ENCODE measurements at places on chromosomes 3 and 15.

GRCh38 chr15:63992300-63992699 lies 54.0 kb downstream of the DAPK2 start:
- DNase-seq: no peak

- peak; percentile 70 for DNase-seq
Measured at GRCh38 chr15:89442671-89443307, 53.6 kb downstream of the RHCG start.

DNA sequence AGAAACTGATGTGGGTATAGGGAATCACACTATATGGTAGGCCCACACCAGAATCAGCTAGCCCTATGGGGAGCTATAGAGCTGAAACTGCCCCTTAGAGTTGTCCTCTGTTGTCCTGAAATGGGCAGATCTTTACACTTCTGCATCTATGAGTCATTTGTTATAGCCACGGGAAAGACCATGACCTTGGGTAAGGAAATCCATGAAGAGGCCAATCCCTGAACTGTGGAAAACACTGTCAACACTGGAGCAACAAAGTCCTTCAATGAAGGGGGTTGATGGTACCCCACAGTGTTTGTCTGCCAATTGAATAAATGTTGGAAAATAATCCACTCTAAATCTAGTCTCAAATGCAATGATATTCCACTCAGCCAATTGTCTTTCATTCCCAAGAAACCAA lies 5.2 kb upstream of the CD200R1 start:
- DNase-seq: no peak

DNA sequence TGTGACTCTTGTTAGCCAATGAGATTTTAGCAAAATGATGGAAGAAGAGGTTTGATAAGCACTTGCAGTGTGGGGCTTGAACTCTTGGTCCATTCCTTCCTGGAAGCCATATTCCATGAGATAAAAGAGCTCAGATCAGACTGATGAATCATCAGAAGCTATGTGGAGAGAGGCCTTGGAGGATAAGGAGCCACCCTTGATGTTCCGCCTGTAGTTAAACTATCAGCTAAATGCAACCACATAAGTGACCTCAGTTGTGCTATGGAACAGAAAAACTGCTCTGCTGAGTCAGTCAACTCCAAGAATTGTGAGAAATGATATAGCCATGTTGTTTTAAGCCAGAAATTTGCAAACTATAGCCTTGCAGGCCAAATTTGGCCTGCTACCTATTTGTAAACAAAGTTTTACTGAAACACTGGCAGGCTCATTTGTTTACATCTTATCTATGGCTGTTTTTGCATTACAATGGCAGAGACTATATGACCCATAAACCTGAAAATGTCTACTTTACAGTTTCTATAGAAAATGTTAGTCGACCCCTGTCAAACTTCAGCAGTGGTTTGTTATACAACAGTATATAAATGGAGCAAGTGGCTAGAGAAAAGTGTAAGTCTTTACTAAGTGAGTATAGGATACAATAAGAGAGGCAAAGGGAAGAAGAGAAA lies 27.6 kb upstream of the GAP43 start:
- DNase-seq: no peak

DNA sequence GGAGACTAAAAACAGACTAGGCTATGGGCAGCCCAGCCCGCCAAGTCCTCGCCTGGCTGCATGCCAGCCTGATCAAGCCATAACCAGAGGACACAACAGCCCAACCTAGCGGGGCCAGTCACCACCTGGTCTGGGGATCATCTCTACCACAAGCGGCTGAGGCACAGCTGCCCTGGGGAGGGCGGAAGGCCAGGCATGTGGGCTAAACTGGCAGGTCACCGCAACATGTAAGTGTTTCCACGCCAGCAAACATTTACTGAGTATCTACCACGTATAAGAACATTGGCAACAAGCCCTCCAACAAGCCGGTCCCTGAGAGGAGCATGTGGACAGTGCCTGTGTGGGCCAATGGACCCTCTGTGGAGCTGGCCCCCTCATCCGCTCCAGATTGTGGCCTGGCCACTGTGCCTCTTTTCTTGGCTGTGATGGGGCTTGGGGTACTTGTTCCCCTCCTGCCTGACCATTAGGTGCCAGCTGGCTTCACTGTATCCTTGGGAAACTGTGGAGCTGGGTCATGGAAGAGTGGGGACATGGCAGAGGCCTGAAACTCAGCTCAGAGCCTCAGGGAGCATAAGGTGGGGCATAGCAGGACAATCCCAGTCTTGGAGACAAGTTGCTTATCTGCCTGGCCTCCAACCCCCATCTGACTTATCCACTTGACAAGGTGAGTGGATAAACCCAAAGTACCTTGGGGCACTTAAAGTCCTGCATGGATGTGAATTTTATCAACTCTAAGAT lies 9.0 kb downstream of the UBXN7 start:
- DNase-seq: no peak

DNA sequence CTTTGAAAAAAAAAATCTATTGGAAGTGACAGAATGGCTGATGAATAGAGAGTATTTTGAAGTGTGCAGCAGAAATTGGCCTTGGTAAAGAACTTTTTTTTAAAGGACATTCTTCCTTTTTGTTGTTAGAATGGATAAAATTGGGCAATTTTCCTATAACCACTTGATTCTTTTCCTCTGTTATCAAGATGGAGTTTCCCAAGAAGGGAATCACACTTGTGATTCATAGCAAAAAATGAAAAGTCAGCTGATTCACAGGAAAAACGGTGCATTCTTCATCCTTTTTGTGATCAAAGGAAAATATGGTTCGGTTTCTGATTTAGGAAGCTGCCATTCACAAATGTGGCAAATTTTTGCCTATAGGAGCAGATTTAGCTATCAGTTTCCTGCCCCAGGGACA lies 486.8 kb downstream of the GBE1 start:
- no peak for DNase-seq

DNA sequence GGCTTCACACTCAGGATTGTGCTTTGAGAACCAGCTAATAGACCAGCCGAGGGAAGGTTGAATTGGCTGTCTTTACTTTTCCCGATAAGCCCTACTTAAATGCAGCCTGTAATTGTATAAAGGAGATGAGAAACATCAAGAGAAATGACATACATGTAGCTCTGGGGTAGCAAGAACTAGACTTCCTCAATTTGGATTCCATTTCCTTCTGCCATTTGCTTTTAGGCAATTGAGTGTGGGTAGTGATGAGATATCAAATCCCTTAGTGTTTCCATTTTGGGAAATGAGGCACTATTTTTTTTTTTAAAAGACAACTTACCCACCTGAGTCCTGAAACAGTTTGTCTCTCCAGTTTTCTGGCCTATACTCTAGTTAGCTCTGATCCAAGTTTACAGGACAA lies 2.2 kb downstream of the INAFM2 start:
- no peak for DNase-seq

GRCh38 chr3:39446444-39446843 lies 21.0 kb upstream of the MOBP start:
- DNase-seq: no peak

DNA sequence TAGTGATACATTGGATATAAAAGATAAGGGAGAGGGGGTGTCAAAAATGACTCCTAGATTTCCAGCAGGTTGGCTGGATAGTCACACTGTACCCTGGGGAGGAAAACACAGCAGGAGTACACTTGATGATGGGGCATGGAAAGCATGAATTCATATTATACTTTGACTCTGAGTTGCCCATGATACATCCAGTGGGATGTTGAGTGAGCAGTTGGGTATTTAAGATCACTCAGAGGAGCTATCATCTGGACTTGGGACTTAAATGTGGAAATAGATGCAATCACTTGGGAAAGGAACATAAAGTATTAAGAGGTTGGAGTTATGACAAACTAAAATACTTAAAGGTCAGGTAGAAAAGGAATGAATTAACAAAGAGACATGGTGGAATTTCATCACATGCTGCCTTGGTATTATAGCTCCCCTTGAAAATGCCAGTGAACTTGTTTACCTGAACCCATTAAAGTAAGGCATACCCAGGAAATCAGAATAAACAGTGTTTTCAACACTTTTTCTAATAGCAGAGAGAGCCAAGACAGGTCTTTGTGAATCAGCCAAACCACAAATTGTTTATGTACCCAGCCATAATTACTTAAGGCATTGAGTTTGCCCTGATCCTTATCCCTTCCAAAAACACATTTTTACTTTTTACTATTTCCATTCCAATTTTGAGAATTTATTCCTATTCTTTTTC lies 49.9 kb upstream of the ABI3BP start:
- peak; percentile 57 for DNase-seq

DNA sequence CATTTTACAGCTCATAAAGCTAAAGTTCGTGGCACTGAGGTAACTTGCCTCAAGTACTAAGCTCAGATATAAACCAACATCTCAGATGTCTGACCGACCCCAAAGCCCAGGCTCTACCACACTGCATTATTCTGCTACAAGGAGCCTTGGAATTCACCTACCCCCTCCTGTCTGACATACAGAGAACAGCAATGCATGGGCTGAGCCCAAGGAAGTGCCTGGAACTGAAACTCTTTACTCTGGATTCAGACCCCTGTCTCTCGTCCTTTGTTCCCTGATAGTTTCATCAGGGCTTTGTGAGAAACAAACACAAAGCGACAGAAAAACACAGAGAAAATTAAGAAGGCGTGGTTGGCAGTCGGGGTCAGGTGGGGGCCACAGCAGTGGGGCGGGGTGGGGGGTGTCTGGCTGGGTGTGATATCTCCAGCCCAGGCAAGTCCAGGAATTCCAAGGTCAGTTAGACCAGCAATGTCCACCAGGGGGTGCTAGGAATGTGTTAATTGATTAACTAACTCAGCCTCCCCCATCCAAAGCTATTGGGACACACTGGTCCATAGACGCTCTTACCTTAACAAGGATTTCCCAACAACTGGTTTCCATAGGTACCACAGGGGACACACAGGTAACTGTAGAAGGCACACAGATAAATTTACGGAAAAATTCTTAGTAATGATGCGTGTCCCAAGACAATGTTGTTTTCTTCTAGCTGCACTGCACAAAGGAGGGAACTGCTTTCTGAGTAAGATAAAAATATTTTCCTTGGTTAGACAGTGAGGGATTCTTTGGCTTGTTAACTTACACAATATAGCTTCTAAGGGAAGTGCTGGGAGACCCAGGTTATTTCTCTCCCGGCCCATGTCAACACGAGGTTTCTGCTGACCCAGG lies 18.8 kb upstream of the SSUH2 start:
- peak; percentile 81 for DNase-seq

- DNase-seq: no peak
Measured at GRCh38 chr3:197734667-197735318, 1.9 kb downstream of the RUBCN start.

DNA sequence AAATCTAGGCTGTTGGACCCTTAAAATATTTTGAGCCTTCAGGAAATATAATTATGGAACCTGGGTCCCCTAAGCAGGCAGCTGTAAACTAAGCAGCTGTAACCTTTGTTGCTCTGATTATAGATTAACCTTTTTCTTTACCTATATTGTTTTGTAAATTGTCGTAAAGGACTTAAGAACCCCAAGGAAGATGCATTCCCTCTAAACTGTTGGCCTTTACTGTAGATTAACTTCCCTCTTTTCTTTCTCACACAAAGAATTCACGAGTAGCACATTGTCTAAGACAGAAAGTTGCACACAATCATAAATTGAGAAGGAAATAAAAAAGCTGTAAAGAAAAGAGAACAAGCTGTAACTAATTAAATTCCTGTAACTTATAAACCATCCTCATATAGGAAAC lies 877.3 kb downstream of the ROBO2 start:
- no peak for DNase-seq

DNA sequence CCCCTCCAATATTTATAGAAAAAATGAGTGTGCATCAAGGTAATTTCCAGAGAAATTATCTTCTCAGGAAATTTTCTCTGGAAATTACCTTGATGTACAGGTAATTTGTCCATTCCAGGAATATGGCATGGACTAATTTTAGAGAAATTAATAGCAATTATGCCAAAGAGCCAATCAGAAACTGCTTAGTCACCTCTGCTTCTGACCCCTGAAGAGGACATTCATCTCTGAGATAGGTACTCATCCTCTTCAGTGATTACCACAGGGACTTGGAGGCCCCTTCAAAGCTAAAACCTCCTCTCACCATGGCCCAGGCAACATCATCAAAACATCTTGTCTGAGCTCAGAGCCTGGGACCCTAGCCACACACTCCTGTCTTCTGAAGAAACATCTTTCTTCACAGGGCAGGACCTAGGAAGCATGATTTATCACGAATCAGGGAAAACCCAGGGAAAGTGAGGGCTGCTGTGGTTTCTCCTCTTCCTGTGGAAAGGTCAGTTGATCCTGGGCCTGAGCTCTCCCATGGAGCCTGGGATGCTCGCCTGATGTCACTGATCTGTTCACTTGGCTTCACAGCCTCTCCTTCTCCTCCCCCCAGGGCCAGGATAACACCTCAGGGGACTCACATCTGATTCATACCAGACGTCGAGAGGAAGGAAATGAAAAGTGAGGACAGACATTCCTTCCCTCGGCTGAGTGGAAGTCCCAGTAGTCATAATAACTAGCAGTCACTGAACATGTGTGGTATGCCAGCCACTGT lies 210.5 kb downstream of the DTWD1 start:
- peak; percentile 68 for DNase-seq

GRCh38 chr3:105866656-105867653 lies 1.9 kb downstream of the CBLB start:
- peak; percentile 17 for DNase-seq

DNA sequence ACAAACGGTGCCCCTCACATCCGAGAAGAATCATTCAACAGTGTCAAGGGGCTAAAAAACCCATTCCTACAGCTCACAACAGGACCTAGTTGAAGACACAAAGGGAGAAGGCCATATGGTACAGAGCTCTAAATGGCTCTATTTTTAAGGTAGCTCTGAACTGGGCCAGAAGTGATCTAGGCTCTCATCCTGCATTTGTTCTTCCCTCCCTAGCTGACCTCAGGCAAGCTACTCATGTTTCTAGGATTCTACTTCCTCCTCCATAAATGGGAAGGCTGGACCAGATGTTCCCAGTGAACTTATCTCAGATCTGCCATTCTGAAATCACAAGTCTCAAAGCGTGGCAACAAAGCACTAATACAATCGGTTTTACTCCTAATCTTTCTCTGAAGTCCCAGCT lies 62.3 kb downstream of the CPNE4 start:
- DNase-seq: no peak

- DNase-seq: no peak
Measured at GRCh38 chr3:172904711-172905373, 154.3 kb downstream of the ECT2 start.

DNA sequence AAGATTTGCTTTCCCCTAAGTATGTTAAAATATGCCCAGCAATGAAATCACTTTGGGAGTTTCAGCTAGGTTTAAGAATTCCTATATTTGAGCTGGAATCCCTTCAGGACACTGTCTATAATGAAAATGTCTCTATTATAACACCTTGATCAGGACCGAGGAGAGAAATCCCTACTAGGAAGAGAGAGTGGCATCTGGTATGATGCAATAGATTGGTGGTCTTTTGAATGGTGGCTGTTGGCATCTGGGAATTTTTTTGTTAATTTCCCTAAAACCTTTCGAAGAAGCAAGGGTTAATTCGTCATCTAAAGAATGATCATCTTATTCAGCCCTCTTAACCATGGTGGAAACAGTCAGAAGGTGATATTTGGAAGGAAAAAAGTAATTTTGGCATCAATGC lies 43.0 kb downstream of the TIGIT start:
- no peak for DNase-seq

- no peak for DNase-seq
Measured at GRCh38 chr3:16407366-16407765, 106.1 kb downstream of the RFTN1 start.

Measured in MCF 10A (cell line).